ENCODE measurements at places on chromosomes 1 and 21.

DNA sequence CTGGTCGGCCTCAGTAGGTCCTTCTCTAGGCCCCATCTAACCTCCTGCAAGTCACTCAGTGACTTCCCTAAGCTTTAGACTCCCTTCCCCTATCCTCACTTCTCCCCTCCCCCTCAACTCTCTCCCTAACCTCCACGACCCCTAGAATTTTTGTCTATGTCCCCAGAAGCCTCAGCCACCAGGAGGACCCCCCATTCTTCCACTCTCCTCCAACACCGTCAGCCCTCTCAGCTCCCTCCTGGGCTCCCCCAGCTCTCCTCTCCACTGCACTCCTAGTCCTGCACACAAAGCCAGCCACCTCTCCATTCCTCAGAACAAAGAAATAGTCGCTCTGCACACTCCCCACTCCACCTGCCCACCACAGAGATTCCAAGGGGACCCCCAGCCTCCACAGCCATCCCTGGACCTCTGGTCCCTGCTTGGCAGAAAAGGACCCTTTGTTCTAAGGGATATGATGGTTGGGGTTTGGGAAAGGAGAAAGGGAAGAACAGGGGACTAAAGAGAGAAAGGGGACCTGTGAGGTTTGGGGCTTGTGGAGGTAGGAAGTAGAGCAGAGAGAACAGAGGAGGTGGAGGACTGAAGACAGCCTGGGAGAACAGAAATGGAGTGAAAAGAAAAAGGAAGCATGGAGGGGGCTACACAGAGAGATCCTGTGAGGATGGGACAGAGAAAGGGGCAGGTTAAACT is 2.8 kb downstream of the ARHGEF2 start:
- DNase-seq = no peak

- DNase-seq = no peak
Measured at GRCh38 chr21:35197191-35197590, 148.1 kb upstream of the RUNX1 start.

DNA sequence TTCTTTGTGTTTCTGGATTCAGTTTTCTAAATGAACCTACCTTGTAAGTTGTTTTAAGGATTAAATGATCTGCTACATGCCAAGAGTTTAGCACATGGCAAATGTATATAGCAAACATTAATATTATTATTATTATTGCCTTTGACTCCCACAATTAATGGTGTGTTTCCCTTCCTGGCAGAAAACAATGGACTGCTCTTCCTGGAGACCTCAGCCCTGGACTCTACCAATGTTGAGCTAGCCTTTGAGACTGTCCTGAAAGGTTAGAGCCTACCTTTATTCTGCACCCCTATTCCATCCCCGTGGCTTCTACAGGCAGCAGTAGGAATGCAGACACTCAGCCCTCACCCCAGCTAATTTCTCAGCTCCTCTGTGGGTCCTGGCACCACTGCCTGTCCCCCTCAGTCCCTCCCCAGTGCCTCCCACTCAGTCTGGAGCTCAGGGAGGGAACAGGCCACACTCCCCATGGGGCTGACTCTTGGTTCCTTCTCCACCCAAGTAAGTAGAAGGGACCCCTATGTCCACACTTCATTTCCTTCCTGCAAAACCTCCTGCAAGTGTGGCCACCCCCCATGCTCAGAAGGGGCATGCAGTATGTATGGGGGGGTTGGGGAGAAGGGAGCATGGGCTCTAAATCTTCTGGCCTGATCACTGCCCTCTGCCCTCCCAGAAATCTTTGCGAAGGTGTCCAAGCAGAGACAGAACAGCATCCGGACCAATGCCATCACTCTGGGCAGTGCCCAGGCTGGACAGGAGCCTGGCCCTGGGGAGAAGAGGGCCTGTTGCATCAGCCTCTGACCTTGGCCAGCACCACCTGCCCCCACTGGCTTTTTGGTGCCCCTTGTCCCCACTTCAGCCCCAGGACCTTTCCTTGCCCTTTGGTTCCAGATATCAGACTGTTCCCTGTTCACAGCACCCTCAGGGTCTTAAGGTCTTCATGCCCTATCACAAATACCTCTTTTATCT is 8.8 kb downstream of the RAB25 start:
- DNase-seq = no peak

GRCh38 chr21:44896561-44897286 is 23.2 kb upstream of the PTTG1IP start:
- DNase-seq = no peak

- DNase-seq = no peak
Measured at GRCh38 chr1:62516600-62516999, 79.8 kb downstream of the USP1 start.

DNA sequence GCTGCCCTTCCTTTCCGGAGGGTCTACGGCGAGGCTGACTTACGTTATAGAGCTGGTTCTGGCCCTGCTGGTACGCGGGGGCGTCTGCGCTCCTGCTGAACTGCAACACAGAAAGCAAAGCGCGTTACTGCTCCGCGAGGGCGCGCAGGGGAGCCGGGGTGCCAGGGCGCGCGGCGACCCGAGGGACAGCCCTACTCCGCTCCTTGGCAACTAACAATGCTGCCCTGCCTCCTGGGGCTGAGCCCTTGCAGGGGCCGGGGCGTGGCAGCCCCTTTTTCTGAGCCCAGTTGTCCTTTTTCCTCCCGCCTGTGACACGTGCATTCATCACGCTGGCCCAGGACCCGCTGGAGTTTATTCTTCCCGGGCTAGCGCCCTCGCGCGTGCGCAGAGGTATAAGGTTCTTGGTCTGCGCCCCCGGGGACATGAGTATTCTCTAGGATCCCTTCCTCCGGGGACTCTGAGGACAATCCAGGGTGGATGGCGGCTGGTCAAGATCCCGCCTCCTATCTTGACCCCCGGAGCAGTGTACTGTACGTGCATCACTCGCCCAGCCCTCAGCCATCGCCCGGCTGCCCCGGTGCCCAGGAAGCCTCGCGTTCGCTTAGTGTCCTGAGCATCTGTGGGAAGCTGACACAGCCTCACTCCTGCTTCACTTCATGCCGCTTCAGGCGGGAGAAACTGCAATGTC is 78.9 kb downstream of the CD247 start:
- no peak for DNase-seq

GRCh38 chr1:178713259-178713658 is 11.8 kb upstream of the RALGPS2 start:
- no peak for DNase-seq
